ENCODE measurements at places on chromosomes 7 and 10. TPM values are rescaled to one million over a fixed set of nuclear protein-coding genes. Genes with fewer than 3 reads are reported as not detected.

GALNT17 gene
- polyA plus RNA-seq = 4.0 TPM

ARF5 gene
- polyA plus RNA-seq = 178 TPM

MACC1 gene
- polyA plus RNA-seq = 6.6 TPM

UCN3 gene
- polyA plus RNA-seq = 0.45 TPM

GNAT3 gene
- not detected for polyA plus RNA-seq

ACSM6 gene
- 0.14 TPM for polyA plus RNA-seq

ZYX gene
- polyA plus RNA-seq = 70.1 TPM

RSU1 gene
- polyA plus RNA-seq = 68.3 TPM

WNT8B gene
- 0.82 TPM for polyA plus RNA-seq

PKD2L1 gene
- polyA plus RNA-seq = 0.08 TPM

CFAP46 gene
- 8.0 TPM for polyA plus RNA-seq

DNA sequence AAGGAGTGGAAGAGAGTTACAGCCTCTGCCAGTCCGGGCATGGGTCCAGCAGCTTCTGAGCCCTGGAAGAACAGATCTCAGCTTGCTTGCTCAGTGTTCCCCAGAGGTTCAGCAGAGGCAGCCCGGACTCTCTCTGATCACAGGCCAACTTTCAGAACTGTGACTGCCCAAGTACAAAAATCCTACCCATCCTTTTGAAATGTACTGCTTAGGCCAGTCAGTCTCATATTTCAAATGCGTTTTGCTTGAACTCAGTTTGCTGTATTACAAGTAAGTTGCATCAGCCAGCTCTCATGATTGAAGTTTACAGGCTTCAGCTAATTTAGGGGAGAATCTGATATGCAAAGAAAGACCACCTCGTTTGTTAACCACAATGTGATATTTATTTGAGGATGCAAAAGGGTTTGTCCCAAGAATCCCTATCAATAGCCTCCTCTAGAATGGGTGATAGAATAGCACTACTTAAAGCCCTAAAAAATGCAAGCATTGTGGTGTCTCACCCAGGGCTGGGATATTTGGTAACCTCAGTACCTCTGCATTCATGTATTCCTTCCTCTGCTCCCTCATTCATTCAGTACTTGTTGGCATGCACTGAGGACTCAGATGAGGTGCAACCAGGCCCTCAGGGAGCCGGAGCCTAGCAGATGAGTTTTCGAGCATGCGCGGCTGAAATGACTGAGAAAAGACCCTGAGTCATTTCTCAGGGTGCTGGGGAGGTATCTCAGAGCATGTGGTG lies 7.0 kb downstream of the AIMP2 start:
- DNase-seq = no peak

DNA sequence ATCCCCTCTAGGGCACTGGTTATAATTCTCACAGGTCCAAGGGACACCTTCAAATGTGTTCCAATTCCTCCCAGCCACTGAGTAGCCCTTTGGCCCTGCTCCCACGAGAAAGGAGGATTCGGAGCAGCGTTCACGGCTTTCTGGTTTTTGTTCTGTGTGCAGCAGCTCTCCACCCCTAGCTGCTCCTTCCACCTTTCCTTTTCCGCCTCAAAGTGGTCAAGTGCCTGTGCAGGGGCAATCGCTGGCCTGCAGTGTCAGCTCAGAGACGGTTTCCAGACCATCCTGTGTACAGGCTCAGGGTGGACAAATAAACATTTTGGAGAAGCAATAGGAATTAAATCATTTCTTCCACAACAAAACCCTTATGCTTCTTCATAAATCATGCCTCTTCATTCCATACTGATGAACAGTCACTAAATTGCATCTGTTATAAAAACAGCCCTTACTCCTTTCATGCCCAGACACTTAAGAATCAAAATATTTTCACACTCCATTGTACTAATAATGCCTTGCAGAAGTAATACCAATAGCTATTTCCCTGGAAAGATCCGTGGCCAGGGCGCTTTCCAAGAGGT lies 1.1 kb downstream of the KIAA1549 start:
- DNase-seq = no peak

GRCh38 chr10:119657725-119658124 lies 6.5 kb downstream of the BAG3 start:
- DNase-seq = no peak

DNA sequence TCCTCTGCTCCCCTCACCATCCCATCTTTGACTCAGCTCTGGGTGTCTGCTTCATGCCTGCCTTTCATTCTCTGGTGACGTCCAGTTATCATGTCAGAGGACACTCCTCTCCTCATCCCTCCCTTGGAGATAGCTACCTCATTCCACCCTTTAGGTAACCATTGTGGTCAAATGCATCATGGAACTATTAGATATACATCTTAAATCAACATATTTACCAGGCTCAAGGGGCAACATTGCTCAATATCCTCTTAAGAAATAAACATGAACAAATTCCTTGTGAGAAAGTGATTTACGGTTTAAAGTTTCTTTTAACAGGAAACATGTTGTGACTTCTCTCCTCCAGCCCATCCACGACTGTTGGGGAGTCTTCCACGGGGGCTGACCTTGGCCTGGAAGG lies 511.6 kb upstream of the IGFBP3 start:
- DNase-seq = no peak

- DNase-seq = no peak
These were observed 60.4 kb upstream of the KCNIP2 start for GRCh38 chr10:101903827-101904550.

DNA sequence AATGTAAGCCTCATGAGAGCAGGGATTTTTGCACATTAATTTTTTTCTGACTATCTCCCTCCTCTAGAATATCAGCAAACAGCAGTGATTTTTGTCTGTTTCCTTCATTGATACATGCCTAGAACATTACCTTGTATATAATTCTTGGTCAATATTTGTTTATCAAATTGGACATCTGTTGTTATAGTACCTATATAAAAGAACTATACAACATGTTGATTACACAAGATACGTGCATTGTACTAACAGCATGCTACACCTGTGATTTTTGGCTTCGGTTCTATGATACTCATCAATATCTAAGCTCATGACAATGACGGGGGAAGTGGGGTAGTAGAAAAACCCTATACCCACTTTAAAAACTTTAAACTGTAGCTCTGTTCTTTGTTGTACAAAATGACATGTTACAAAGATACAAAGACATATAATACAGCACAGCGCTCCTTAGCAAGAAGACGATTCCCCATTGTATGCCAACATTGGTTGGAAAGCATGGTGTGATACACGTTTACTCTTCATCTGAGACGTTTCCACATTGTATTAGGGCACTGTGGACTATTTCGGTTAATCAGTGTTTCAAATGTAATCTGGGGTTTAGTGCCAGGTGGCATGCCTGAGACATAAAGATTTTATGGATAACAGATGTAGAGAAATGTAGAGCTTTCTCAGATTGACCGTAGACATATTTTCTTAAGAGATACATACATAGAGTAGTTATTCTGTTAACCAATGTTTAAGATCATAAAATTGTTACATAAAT lies 70.5 kb upstream of the FOXP2 start:
- no peak for DNase-seq

- DNase-seq = no peak
These were observed 6.0 kb downstream of the PDGFA start for GRCh38 chr7:513521-514166.

DNA sequence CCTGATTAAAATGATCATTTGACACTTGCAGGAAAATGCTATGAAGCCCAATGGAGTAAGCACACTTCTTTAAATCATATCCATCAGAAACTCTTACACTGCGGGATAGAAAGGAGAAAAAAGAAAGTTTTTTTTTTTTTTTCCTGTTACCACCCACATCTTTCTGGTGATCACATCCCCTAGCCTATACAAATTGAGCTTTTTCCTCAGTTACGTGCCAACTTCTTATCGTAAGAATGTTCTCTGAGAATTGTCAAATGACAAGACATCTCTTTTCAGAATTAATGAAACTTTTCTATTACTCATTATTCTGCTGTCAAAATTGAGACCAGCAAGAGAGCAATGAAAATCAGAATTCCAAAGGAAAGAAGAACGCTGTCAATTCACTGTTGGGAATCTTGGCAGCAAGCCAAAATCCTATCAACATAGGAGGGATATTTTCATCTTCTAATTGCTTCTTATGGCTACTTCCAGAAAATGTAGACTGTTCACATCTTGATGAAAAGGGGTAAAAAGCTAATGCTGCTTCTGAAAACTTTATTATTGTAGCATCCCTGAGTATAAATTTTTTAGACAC lies 179.5 kb downstream of the ADAM12 start:
- DNase-seq = no peak

DNA sequence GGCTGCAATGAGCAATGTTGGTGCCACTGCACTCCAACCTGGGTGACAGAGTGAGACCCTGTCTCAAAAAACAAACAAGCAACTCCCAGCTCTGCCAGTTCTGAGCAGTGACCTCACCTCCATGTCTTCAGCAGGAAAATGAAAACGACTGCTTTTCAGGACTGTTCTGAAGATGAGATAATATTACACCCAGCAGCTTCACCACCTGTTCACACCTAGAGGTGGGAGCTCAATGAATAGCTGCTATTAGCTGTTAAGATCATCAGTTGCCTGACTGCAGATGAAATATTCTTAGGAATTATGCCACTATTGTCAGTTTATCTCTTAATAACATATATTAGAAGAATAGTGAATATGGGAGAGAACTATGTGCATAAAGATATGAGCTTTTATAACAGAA lies 48.4 kb upstream of the CYTH3 start:
- no peak for DNase-seq

DNA sequence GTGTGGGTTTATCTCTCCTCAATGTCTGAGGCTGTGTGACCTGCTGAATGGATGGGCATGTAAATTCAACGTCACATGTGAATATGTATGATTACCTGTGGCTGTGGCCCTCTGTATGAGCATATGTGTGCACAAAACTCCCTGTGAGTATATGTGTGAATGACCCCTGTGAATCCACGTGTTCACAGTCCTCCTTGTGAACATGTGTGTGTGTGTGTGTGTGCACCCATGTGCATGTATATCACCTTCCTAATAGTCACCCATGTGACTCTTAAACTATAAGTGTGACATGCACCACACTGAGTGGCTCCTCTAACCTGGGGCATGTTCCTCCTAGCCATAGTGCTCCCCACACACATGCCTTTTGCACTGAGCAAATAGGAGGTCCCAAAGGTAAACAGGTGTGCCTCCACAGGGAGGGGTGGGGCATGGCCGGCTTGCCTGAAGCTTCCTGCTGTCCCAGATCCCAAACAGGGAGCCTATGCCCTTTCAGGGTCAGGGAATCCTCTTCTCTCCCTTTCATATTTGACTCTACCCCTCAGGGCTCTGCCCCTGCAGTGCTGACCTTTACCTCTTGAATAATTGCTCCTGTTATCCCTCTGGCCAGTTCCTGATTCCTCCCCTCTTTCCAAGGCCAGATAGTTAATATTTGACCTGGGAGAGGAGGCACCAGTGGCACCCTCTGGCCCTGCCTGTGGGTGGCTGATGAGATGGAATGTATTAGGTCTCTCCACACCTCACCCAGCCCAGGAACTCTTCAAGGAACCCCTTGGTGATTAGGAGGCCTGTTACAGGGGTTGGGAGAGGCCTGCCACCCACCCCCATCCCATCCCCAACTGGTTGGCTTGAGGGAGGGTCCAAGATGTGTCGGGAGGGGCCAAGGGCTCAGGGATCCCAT lies 1.9 kb downstream of the SEMA4G start:
- DNase-seq = no peak

- DNase-seq = no peak
These were observed 6.6 kb downstream of the AIFM2 start for GRCh38 chr10:70125918-70126552.

DNA sequence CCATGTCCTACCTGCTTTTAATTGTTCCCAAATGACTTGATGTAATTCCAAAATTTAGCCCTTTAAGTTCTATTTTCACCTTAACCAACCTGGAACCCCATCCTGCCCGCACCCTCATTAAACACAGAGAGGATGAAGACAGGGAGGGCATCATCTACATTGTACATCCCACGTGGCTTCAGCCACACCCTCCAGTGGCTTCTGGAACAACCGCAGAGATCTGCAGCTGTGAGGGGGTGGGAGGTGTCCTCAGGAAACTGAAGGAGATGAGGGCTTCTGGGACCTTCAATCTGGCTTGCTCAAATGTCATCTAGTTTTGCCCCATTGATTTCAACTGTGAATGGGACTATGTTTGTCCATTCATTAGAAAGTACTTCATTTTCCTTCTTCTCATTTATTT lies 39.0 kb downstream of the AKR1B1 start:
- no peak for DNase-seq

- DNase-seq = no peak
These were observed 14.6 kb downstream of the SND1 start for GRCh38 chr7:127666602-127667001.

GRCh38 chr10:86261470-86261869 lies 105.1 kb downstream of the GRID1 start:
- no peak for DNase-seq

DNA sequence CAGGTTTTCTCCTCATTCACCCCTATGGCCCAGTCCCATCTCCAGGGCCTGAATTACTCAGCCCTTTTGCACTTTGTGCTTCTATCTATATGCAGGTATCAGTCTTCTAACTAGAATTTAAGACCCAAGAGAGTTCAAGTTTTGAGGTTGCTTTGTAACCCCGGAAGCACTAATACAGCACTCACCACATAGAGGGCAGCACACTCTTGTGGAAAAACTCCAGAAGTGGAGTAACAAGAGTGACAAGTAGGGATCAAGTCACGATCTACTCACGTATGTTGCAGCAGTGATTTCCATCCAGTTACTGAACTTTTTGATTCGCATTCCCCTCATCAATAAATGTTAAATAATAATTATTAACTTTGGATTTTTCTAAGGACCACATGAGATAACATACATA lies 151.0 kb downstream of the CHCHD3 start:
- no peak for DNase-seq

- no peak for DNase-seq
These were observed 215.2 kb downstream of the FANK1 start for GRCh38 chr10:126111516-126111915.

DNA sequence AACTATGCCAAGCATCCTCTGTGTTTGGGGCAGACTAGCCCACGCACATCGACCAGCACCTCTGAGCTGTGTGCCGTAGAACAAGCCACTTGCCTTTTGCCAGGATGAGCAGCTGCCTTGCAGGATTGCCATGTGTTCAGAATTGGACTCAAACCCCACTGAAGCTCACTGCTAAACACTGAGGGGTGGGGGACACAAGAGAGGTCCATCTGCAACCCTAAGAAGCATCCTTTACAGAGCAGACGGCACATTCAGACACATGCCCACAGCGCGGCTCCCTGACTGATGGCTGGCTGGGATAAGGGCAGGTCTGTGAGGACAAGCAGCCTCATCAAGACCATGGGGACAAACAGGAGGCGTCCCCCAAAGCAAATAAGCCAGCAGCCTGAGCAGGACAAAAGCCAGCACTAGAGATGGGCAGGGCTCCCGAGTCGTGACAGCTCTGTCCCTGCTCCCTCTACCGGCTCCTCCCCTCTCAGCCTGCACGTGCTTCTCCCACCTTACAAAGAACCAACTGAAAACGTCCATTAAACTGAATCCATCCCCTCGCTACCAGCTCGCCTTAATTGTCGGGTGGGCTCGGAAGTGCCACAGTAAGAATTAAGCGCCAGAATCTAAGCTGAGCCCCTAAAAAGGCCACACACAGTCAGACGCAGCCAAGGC lies 114.2 kb downstream of the PRKAG2 start:
- DNase-seq = no peak

DNA sequence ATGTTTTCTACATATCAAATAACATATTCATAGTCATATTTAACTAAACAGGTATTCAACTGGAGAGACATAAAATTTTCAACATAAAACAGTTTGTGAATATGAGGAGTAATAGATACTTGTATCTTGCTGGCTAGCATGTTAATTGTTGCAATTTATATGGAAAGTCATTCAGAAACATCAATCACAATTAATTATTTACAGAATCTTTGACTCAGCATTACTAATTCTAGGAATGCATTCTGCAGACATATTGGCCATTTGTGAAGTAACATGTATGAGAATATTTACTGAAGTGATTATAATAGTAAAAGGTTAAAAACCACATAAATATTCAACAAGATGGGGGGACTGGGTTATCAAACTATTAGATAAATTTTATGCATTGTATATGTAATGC lies 203.7 kb downstream of the TSPAN12 start:
- no peak for DNase-seq
